ENCODE measurements at places on chromosomes 1 and 21. TPM values are rescaled to one million over a fixed set of nuclear protein-coding genes. Genes with fewer than 3 reads are reported as not detected.

GRCh38 chr1:151401125-151401788 lies 1.9 kb downstream of the PSMB4 start:
- H3K27ac ChIP-seq, result peak overlapping the region; percentile 24
- H3K4me1 ChIP-seq, result peaks cover 35% of the 10 kb centered on the region
- no peak for DNase-seq

DNA sequence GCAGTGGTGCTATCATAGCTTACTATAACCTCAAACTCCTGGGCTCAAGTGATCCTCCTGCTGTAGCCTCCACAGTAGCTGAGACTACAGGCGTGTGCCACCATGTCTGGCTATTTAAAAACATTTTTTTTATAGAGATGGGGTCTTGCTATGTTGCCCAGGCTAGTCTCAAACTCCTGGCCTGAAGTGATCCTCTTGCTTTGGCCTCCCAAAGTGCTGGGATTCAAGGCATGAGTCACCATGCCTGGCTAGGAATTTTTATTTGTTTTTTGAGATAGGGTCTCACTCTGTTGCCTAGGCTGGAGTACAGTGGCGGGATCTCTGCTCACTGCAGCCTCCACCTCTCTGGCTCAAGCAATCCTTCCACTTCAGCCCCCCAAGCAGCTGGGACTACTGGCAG lies 8.8 kb upstream of the RABGAP1L start:
- H3K36me3 ChIP-seq, result peaks cover 19% of the 10 kb centered on the region
- H3K4me1 ChIP-seq, result peaks cover 36% of the 10 kb centered on the region
- H3K27me3 ChIP-seq, result peaks cover 9% of the 10 kb centered on the region
- H3K27ac ChIP-seq, result no peak overlapping the region
- H3K4me3 ChIP-seq, result no peak overlapping the region

DNA sequence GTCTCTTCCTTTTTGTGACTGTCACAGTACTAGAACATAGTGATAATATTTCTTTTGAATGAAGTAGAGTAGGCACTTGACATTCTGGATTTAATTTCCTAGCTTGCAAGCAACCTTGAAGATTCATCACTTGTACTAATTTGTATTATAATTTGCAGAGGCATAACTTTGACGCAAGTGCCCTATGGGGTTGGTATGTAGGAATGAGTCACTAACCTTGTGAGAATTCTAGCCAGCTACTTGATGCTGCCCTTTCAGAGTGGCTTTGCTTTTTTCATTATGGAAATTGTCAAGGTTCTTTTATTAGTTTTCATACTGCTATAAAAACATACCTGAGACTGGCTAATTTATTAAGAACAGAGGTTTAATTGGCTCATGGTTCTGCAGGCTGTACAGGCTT lies 13.7 kb upstream of the DPH5 start:
- H3K27ac ChIP-seq, result no peak overlapping the region
- peaks cover 12% of the 10 kb centered on the region for H3K36me3 ChIP-seq
- H3K4me1 ChIP-seq, result no peaks in the 10 kb centered on the region

GRCh38 chr1:173122958-173123852 lies 72.5 kb upstream of the TNFSF18 start:
- H3K36me3 ChIP-seq, result no peaks in the 10 kb centered on the region
- no peak overlapping the region for H3K27ac ChIP-seq
- H3K4me3 ChIP-seq, result no peak overlapping the region
- no peak for DNase-seq
- no peaks in the 10 kb centered on the region for H3K27me3 ChIP-seq

- no peaks in the 10 kb centered on the region for H3K4me1 ChIP-seq
- DNase-seq, result no peak
- no peak overlapping the region for H3K27ac ChIP-seq
- no peaks in the 10 kb centered on the region for H3K27me3 ChIP-seq
- no peaks in the 10 kb centered on the region for H3K36me3 ChIP-seq
Measured at GRCh38 chr1:216805233-216805632, 82.0 kb upstream of the ESRRG start.

- H3K4me1 ChIP-seq, result no peaks in the 10 kb centered on the region
- H3K4me3 ChIP-seq, result no peak overlapping the region
- no peaks in the 10 kb centered on the region for H3K36me3 ChIP-seq
- no peaks in the 10 kb centered on the region for H3K27me3 ChIP-seq
Measured at GRCh38 chr1:56060906-56061305, 518.5 kb downstream of the PLPP3 start.

GRCh38 chr1:210624722-210625121 lies 296.0 kb downstream of the HHAT start:
- no peaks in the 10 kb centered on the region for H3K4me1 ChIP-seq
- no peak overlapping the region for H3K27ac ChIP-seq
- DNase-seq, result no peak
- no peaks in the 10 kb centered on the region for H3K36me3 ChIP-seq
- no peaks in the 10 kb centered on the region for H3K27me3 ChIP-seq

Gene PIGR
- total RNA-seq, result not detected

Gene PEAR1
- 0.05 TPM for total RNA-seq

Gene ACTA1
- not detected for total RNA-seq

Data from activated CD4-positive, alpha-beta memory T cell treated with anti-CD3 and anti-CD28 coated beads, Interleukin-2, amount 10 ng/mL, durations not matched to agents 7 days and 5 days (primary cell).